ENCODE measurements at places on chromosomes 2 and 18. TPM values are rescaled to one million over a fixed set of nuclear protein-coding genes. Genes with fewer than 3 reads are reported as not detected.

GRCh38 chr2:159633219-159633618 is 16.9 kb upstream of the BAZ2B start:
- DNase-seq = no peak

DNA sequence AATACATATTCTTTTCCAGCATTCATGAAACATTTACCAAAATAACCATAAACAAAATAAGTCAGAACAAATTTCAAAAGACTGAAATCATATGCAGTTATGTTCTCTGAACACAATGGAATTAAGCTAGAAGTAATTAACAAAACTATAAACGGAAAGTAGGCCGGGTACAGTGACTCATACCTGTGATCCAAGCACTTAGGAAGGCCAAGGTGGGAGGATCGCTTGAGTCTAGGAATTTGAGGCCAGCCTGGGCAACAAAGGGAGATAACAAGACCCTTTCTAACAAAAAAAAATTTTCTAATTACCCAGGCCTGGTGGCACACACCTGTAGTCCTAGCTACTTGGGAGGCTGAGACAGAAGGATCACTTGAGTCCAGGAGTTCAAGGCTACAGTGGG is 14.9 kb downstream of the ATAD2B start:
- no peak for DNase-seq

NEDD4L gene
- total RNA-seq = 41.4 TPM

ACVR1C gene
- 0.09 TPM for total RNA-seq

DNA sequence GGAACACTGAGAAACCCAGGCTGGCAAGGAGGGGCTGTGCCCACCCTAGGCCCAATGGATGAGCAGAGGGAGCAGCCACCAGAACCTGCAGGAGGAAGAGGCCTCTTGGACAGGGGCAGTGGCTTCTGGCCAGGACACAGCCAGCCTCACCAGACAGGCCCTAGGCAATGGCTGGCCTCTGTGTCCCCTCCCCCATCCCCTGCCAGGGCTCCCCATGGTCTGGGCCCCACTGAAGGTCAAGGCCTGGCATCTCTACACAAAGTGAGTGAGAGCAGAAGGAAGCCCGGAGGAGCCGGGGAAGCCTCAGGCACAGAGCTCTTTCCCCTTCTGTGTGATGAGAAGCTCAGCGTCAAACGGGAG is 6.3 kb downstream of the PRLH start:
- DNase-seq = no peak

KLHL41 gene
- total RNA-seq = 0.73 TPM

DNA sequence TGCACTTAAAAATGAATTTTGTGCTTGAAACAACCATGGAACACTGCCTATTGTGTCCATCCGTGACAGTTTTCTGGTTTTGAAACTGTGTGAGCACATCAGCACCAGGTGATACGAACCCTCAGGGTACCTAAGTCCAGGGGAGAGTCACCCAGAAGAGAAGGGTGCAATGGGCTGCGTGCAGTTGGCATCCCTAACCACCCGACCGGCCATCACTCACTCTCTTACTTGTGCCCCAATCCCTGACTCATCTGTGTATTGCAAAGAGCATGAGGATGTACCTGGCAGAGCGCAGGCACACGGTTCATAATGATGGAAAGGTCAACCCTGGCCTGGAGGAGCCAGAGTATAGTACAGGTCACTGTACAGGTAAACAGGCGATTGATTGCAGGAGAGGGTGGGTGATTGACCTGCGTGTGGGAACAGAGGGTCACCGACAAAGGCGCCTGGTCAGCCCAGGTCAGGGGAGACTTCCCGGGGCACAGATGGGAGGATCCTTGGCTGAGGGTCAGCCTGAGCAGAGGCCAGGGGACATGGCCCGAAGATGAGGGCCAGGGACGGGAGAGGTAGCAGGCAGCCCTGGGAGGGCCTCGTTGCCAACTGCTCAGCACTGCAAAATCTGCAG is 160.3 kb downstream of the SEPTIN10 start:
- no peak for DNase-seq
